ENCODE measurements at places on chromosomes 12 and 14.

DNA sequence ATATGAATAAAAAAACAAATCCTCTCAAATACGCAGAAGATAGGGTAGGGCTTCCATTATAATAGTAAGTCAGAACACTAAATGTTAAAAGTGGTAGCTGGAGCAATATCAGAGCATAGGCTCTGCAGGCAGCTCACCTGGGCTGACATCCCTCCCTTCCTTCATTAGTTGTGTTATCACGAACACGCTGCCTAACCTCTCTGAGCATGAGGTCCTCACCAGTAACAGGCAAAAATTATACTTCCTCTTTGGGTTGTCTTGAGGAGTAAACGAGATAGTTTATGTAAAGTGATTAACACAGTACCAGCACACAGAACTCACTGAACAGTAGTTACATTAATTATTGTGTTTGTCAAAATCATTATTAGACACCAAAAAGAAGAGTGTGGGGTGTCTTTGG, 154.3 kb downstream of the STXBP6 start:
- H3K27ac ChIP-seq: no peak overlapping the region
- DNase-seq: peak; percentile 40
- no peaks in the 10 kb centered on the region for H3K36me3 ChIP-seq
- H3K27me3 ChIP-seq: no peaks in the 10 kb centered on the region
- H3K4me1 ChIP-seq: no peaks in the 10 kb centered on the region

DNA sequence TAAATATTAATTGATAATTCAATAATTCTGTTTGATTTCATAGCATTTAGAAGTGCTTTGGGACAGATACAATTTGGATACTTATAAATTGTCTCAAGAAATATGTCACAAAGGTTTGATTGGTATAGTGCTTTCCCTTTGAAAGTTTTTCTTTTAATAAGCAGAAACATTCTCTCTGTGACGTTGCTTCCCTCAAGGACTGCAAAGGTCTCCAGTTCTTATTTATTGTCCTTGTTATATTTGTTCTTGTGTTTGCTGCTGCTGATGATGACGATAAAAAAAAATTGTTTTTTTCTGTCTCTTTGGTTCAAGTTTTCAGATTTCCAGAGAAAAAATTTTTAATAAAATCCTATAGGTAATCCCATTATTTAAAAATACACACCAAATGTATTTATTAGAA, 176.3 kb upstream of the CLEC14A start:
- H3K27me3 ChIP-seq: no peaks in the 10 kb centered on the region
- H3K4me3 ChIP-seq: no peak overlapping the region
- DNase-seq: no peak
- H3K27ac ChIP-seq: no peak overlapping the region

DNA sequence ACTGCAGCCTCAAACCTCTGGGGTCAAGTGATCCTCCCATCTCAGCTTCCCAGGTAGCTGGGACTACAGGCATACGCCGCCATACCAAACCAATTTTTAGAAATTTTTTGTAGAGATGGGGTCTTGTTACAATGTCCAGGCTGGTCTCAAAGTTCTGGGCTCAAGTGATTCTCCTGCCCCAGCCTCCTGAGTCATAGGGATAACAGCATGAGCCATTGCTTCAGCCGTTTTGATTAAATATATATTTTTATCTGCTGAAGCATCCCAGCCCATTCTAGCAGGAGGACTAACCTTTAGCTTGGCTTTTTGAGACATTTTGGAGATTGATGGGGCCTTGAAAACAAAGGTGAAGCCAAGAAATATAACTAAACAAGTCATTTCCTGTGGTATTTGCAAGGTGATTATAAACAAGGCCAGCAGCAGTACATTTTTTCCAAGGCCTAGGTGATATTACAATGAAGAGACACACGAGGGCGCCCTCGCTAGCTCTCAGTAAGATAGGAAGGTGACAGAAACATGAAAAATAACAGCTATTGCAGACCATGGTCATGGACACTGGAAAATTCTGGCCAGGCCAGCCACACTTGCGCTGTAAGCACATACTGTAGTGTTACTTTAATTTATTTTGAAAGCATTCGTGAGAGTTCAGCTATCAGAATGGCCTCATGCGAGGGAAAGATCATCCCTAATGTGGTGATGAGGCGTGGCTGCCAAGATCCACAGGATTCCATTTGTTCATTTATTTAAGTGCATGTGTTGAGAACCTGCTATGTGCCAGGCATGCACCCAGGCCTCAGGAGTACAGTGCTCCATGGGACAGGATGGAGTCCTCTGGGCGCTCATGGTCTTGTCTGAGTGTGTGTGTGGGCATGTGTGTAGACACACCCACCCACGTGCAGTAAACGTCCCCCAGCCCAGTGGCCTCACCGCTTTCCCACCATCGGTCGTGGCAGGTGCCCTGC, 63.5 kb downstream of the DGLUCY start:
- H3K4me3 ChIP-seq: no peak overlapping the region
- peaks cover 62% of the 10 kb centered on the region for H3K36me3 ChIP-seq
- DNase-seq: peak; percentile 70
- no peak overlapping the region for H3K27ac ChIP-seq

DNA sequence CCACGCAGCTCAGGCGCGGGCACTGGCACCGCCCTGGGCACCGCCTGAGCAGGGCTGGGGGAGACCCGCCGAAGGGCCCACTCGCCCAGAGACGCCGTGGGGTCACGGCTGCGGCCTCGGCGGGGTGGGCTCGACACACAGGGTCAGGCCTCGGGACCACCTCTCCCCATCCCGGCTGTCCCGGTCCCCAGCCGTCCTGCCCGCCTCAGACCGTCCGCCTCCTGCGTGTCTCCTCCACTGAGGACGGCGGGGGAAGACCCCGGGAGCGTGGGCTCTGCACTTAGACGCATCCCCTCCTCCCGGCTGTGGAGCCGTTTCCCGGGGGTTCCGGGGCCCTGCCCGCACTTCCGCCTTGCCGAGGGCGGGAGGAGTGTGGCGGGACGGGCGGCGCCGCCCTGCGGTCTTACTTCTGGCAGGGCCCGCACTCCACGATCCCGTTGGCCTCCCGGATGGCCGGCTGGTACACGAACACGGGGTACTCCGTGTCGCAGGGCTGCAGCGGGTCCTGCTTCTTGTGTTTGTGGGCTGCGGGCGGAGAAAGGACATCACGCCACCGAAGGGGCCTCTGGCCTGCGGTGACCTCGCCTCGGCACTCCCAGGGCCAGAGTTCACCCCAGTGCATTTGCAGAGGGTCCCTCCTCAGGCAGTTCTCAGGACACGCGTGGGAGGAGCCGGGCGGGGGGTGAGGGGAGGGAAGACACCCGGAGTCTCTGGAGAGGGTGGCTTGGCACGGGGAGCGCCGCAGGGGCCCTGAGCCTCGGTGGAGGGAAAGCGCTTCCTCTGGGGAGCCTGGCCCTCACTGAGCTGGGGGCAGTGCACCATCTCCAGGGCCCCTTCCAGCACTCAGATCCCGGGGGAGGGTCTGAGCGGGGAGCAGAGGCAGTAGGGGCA, 23.1 kb upstream of the LRTM2 start:
- peaks cover 19% of the 10 kb centered on the region for H3K4me1 ChIP-seq
- peak overlapping the region; percentile 66 for H3K4me3 ChIP-seq
- H3K27me3 ChIP-seq: no peaks in the 10 kb centered on the region
- H3K27ac ChIP-seq: no peak overlapping the region

- H3K27me3 ChIP-seq: no peaks in the 10 kb centered on the region
- H3K27ac ChIP-seq: no peak overlapping the region
- no peaks in the 10 kb centered on the region for H3K36me3 ChIP-seq
Observed at GRCh38 chr12:48219631-48220030, 16.5 kb upstream of the OR10AD1 start.

- H3K4me3 ChIP-seq: no peak overlapping the region
- DNase-seq: no peak
- no peaks in the 10 kb centered on the region for H3K27me3 ChIP-seq
- no peak overlapping the region for H3K27ac ChIP-seq
Observed at GRCh38 chr12:85065837-85066482, 29.8 kb downstream of the LRRIQ1 start.

GRCh38 chr14:23465261-23465660, 4.2 kb upstream of the NGDN start:
- peaks cover 5% of the 10 kb centered on the region for H3K4me1 ChIP-seq
- no peaks in the 10 kb centered on the region for H3K27me3 ChIP-seq
- H3K27ac ChIP-seq: no peak overlapping the region
- H3K36me3 ChIP-seq: no peaks in the 10 kb centered on the region
- DNase-seq: no peak
- no peak overlapping the region for H3K4me3 ChIP-seq

DNA sequence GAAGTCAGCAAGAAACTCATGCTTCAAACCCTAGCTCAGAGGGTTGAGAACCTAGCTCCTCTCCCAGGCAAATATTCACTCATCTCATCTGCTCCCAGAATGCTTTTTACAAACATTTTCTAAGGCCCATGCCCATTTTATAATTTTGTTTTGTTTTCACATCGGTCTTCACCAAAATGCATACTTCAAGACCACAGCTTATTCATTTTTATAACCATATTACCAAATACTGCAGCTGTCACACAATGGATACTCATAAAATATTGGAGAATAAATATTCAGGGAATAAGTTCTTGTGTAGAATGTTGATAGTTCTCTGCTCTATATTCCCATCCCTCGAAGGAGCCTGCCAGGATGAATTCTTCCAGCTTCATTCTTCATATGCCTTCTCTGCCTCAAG, 50.8 kb upstream of the HOXC13 start:
- H3K27me3 ChIP-seq: peaks cover 41% of the 10 kb centered on the region
- no peaks in the 10 kb centered on the region for H3K36me3 ChIP-seq
- no peak overlapping the region for H3K4me3 ChIP-seq
- H3K4me1 ChIP-seq: no peaks in the 10 kb centered on the region
- DNase-seq: no peak
